A549 (cell line): ENCODE measurements at places on chromosomes 4 and X.
A peak's percentile ranks its signal among the peaks of the same experiment; 100 is the strongest.

DNA sequence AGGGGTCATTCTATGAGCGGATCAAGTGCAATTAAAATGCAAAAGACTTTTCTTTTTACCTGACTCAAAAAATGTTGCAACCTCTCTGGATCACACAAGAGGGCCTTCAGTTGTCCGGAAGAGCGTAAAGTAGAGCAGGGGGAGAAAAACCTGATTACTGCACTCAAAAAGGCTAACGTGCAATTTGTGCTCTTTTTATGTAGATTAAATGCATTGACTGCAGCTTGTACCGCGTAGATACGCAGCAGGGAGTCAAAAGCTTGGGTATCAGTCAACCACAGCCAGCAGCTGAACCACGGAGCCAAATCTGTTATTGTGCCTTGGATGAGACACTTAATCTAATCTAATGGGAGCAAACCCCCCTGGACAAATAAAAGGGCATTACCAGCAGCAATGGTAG is 107.3 kb upstream of the RAI2 start:
- no peak for DNase-seq

GRCh38 chr4:90648311-90648710 is 521.1 kb downstream of the CCSER1 start:
- no peak for DNase-seq

DNA sequence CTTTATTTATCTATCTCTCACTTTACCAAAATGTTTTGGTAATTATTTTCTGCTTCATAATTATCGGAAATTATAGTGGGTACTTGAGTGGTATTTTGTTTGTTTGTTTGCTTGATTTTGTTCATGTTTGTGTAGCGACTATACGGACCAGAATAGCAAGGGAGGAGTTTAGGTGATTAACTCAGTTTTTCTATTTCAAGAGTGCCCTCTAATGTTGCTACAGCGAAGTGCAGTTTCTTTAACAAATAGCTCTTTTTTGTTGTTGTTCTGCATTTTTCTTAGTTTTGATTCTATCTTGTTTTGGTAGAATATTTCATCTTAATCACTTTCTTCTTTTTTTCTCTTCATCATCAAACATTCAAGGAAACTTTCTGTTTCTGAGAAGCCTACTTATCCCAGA is 40.8 kb upstream of the QRFPR start:
- no peak for DNase-seq

DNA sequence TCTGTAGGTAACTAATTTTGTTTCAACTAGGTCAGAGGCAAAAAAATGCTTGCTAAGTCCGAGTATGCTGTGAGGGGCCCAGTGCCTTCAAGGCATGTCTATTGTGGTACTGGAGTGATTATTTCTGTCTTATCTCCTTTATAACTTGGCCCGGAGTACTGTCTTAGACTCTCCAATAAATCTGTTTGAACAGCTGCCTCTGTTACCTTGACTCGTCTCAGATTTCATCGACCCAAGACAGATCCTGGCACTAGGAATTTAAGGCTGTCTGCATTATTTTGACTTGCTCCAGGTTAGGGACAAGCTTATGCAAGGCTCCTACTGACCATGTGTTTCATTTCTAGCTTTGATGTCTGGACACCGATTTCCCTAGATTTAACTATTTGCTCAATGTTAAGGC is 41.1 kb upstream of the NKAP start:
- no peak for DNase-seq

DNA sequence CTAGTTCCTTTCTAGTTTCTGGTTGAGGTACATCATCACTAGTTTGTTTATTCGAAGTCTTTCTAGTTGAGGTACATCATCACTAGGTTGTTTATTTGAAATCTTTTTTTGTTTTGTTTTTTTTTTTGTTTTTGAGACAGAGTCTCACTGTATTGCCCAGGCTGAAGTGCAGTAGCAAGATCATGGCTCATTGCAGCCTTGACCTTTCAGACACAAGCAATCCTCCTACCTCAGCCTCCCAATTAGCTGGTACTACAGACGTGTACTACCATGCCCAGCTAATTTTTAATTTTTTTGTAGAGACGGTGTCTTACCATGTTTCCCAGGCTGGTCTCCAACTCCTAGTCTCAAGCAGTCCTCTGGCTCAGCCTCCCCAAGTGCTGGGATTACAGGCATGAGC is 54.9 kb downstream of the CEP135 start:
- no peak for DNase-seq

- peak; percentile 85 for DNase-seq
Measured at GRCh38 chr4:8248091-8248490, 21.5 kb upstream of the HTRA3 start.

- DNase-seq: no peak
Measured at GRCh38 chr4:185598846-185599552, 63.7 kb upstream of the PDLIM3 start.

GRCh38 chrX:129983575-129984110 is 1.2 kb downstream of the BCORL1 start:
- no peak for DNase-seq

- DNase-seq: no peak
Measured at GRCh38 chr4:152421576-152421975, 114.3 kb downstream of the FBXW7 start.

GRCh38 chr4:151173871-151174270 is 74.4 kb downstream of the RPS3A start:
- DNase-seq: no peak

DNA sequence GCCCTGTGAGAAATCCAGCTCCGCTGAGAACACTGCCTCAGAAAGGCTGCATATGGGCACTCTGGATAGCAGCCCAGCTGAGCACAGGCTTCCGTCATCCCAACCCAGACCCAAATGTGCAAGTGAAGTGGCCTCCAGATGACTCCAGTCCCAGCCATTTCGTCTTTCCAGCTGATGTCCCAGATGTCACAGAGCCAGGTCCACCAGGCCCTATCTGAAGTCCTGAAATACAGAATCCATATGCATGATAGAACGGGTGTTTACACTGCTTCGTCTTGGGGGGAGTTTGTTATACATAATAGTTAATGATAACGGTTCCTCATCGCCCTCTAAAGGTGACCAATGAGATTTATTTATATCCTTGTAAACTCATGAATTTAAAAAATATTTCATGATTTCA is 72.6 kb upstream of the TRIM2 start:
- DNase-seq: no peak

GRCh38 chr4:60313611-60314178 is 886.4 kb upstream of the ADGRL3 start:
- no peak for DNase-seq

GRCh38 chr4:40445671-40446070 is 110.5 kb downstream of the CHRNA9 start:
- no peak for DNase-seq

DNA sequence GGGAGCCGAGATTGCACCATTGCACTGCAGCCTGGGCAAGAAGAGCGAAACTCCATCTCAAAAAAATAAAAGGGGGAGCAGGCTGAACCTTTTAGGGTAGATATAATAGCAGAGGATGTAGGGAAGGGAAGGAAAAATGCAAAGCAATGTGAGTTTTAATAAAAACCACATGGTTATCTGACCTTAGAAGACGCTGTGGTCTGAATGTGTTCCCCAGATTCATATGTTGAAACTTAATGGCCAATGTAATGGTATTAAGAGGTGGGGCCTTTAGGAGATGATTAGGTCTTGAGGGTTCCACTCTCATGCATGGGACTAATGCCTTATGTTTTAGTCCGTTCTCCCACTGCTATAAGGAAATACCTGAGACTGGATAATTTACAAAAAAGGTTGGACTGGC is 114.1 kb upstream of the STX18 start:
- no peak for DNase-seq

DNA sequence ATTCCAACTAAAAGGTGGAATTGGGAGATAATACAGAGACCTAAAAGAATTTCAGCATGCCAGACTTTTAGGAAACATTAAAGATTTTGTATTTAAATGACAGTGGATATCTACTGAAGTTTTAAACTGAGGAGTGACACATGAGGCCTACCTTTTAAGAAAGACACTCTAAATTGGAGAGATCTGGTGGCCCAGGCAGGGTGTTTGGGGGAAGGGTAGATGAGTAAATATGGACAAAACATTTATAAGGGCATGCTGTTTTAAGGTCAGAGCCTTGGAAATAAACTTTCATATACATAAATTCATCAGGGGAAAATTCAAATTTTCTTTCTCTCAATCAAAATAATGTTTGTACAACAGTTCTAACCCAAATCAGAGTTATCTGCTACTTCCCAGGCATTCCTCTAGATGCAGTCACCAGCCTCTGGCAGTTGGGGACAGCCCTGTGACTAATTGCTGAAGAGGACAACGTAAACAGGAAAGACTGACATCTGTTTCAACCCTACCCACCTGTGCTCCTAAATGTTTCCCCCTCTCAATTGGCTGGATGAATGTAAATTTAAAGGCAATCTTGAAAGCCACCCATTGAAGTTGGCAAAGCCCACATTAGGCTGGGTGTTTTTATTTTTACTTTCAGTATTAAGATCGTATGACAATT is 1646.9 kb upstream of the ADGRL3 start:
- DNase-seq: peak; percentile 28

GRCh38 chr4:153535772-153536513 is 69.8 kb downstream of the TMEM131L start:
- DNase-seq: no peak
